ENCODE measurements at places on chromosomes 1 and 21.

DNA sequence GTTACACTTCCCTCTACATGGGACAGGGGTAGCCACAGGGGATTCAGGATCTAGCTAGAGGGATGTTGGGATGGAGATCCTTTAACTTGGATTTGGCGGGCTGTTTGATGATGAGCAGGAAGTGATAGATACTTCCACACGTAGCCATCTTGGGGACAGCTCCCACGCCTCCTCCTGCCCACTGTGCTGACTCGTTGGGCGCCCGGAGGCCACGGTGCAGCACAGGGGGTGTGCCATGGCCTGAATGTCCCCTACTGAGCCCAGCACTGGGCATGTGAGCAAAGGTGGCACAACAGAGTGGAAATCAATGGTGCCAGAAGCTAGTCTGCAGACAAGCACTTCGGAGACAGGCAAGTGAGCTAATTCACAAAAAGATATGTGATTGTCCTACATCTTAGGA, 31.6 kb upstream of the CCSAP start:
- DNase-seq, result no peak

DNA sequence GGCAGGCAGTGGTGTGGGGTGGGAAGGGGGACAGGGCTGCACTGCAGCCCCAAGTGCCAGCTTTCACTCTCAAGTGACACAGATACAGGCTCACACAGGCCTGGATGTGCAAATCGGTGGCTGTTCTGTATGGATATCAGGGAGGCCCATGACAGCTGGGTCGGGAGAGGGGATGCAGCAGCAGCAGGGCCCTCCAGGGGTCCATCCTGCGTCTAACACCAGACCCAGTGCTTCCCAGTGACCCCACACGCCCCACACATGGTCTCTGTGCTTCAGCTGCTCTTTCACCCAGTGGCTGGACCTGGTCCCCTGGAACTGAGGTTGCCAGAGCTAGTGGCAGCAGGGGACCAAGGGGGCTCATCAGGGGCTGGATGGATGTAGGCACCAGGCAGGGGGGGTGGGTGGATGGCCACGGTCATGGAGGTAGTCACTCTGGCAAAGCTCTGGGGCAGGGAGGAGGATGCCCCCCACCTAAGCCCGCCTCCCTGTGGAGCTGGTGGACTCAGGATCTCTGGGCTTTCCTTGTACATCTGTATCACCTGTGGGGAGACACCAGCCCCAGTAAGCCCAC, 13.9 kb downstream of the BTBD19 start:
- DNase-seq, result no peak

DNA sequence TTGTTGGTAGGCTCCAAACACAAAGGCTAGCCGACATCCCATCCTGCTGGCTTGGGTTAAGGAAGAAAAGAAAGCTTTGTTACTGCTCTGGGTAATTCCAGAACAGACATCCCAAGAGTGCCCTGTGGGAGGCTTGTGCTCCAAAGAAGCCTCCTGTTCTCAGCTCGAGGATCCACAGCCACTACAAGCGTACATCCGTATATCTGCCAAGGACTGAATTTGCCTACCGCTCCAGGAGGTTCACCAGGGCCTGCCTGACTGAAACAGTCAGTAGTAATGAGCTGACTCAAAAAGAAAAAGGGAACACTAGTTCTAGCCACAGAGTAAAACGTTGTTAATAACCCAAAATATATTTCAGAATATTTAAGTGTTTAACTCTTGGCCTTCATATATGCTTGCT, 24.8 kb upstream of the MUTYH start:
- no peak for DNase-seq

DNA sequence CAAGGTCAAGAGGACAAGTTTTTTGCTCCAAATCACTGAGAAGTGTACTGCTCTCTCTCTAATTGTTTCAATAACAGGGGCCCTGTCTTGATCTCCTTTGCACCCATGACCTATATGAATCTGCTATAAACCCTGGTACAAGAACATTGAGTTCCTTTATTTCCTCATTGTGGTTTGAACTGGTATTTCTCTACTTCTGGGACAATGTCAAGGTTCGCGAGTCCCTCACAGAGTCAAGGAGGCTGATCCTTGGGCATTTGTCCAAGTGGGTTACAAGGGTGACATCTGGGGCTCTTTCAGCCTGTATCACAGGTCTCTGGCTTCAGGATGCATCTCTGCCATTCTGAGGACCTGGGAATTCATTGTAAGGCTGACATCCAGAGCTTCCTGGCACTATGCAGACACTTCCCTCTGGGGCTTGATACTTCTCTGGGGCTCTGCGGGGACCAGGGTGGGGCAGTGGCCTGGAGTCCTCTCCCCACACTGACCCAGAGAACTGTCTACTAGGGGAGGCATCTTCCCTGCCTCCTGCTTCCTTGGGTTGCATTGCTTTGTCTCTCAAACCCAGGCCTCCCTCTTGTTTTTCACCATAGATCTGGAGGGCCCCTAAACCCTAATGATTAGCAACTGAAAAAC, 22.5 kb upstream of the ZNF648 start:
- DNase-seq, result no peak

DNA sequence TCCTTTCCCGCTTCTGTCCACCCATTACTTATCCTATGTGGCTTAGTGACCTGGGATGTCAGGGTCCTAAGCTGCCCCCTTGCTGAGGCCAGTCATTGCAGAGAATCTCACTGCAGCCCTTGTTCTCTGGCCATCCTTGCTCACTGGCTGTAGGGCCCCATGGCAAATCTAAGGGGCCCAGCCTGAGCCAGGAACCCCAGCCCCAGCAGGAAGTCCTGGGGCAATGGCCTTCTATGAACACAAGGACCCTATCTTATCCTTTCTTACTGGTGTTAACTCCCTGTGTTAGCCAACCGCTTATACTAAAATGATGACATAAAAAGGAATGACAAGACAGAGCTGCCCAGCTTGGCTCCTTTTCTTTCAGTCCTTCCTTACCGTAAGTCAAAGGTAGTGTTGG, 29.9 kb downstream of the DHCR24 start:
- no peak for DNase-seq

- DNase-seq, result no peak
These were observed 27.7 kb downstream of the PTPRF start for GRCh38 chr1:43558346-43558841.

- DNase-seq, result no peak
These were observed 22.1 kb upstream of the COL16A1 start for GRCh38 chr1:31725777-31726535.

DNA sequence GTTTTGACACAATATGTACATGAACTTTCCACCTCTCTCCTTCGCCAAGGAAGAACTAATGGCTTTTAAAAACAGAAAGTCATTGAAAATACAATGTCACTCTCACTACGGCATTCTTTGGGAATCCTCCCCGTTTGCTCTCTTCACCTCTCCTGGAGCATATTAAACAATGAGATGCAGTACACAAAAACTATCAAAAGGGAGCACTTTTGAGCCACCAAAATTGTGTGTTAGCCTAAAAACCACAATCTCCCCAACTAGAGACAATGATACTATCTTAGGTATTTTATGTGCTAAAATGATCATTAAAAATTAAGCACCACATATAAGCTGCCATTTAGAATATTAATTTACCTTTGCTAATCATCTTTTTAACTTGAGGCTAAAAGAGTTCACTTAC, 425.5 kb downstream of the KCTD3 start:
- no peak for DNase-seq

- DNase-seq, result no peak
These were observed 290.3 kb downstream of the PDE4B start for GRCh38 chr1:66083003-66083402.
